ENCODE measurements at places on chromosomes 7 and 10. TPM values are rescaled to one million over a fixed set of nuclear protein-coding genes. Genes with fewer than 3 reads are reported as not detected.

DNA sequence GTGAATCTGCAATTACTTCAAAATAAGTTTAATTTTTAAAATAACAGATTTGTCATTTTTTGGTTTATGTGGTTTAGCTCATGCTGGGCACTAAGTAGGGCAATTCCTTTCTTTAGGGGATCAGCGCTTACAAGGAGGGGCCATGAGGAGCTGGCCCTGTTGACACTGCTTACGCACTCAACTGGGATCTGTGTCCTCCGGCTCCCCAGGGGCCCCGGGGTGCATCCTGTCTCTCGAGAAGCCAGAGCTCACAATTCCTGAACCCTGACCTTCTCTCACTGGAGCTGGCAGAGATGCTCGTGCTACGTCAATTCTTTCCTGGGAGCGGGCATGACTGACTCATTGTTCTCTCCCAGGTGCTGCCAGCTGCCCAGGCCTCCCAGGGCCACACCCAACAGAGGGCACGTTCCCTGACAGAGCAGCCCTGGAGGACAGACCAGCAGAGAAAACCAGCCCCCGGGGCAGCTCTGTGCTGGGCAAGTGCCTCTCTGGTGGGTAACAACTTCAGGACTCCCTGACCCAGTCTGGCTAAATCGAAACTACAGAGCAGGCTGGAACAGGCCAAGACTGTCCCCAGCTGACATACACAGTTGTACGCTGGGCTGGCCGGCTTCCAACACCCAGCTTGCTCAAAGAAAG, 36.8 kb downstream of the CTBP2 start:
- no peak for DNase-seq

GRCh38 chr7:1993031-1993695, 239.6 kb downstream of the MAD1L1 start:
- no peak for DNase-seq

DNA sequence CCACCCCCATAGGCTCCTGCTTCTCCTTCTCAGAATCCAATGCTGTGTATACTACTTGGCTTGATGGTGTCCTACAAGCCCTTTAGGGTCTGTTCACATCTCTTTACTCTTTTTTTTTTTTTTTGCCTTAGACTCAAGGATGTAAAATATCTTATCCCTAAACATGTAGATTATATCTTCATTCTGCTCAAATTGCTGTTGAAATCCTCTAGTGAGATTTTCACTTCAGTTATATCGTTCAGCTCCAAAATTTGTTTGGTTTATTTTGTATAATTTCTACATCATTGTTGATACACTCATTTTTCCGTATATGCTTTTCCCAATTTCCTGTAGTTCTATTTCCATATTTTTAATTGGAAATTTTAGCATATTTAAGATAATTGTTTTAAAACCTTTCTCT, 1.8 kb upstream of the AKR1C3 start:
- DNase-seq, result no peak

GRCh38 chr10:124035928-124036558, 57.4 kb downstream of the CHST15 start:
- no peak for DNase-seq

GRCh38 chr7:79182283-79182682, 271.2 kb downstream of the MAGI2 start:
- DNase-seq, result no peak

DNA sequence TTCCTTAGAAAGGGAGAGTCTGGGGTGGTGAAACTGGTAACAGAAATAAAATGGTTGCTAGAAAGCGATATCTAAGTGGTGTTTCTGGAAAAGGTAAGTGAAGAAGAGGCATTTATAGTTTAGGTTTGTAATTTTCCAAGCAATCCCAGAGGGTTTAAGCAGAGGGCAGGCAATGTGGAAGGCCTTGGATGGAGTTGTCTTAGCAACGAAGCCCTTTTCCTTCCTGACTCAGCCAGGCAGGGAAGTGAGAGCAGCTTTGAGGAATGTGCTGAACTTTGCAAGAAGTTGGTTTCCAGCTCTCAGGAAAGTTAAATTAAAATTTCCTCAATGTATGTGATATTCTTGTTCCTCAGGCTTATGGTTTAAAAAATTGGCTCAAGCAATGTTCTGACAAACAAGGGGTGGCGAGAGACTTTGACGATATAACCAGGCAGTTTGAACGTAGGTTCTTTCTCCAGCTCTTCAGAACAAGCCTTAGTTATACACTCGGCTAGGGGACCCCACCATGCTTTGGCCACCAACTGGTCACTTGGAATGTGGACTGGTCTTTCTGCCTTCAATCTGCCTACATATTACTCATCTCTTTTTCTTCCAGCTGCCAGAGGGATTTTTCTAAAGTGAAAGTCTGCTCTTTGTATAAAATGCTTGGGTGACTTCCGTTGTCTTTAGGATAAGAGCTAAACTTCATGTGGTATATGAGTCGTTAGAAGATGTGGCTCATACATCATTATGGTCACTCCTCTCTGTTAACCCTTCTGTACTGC, 66.9 kb upstream of the SLC25A13 start:
- DNase-seq, result no peak

GRCh38 chr7:47573758-47574481, 8.0 kb downstream of the TNS3 start:
- no peak for DNase-seq

GRCh38 chr10:75597773-75598440, 166.5 kb downstream of the LRMDA start:
- no peak for DNase-seq

DNA sequence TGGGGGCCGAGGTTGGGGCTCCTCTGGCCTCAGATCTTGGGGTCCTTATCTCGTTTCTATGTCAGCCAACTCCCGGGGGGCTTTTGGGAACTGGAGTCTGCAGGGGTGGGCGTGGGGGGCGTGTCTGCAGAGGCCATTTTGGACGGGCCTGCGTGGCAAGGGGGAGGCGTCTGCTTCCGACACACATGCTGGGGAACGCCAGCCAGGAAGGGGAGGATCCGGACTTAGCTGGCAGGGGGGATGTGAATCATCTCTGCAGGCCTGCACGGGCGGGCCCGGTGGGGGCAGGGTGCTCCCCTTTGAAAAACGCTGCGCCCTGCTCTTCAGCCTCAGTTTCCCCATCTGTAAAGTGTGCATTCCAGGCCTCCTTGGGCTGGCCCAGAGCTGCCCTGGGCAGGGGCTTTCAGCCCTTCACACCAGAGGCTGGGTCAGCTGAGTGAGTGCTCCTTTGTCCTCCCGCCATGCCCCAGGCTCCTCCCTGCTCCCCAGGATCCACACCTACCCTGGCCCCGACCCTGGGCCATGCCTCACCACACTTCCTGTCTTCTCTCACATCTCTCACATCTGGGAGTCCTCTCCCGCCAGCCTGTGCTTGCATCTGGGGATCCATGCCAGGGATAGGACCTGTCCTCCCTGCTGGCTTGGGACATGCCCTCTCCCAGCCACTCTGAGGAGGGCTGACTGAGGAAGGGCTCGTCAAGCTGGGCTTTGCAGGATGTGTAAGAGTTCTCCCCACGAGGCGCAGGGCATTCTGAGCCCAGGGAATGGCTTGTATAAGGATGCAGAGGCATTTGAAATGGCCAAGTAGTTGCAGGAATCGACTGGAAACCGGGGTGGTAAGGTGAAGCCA, 172.6 kb upstream of the TNRC18 start:
- no peak for DNase-seq

DNA sequence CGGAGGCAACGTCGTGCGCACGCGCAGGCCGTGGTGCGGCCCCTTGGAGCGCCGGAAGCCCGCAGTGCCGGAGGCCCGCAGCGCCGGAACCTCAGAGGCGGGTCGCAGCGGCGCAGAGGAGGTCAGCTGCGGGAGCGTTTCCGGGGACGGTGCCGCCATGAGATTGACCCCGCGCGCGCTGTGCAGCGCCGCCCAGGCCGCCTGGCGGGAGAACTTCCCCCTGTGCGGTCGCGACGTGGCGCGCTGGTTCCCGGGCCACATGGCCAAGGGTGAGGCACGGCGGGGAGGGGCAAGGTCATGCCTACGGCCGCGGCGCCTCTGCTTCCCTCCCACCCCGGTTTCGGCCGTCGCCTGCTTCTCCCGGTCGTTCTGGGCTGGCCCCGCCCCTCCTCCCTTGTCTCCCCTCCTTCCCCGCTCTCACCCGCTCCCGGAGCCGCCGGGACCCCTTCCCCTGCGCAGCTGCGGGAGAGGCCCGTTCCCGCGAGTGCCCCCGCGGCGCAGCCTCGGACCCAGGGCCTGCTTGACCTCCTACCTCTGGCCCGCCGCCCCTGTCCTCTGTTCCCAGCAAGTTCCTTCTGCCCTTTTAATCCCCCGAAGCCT, at the start of gene MTG1:
Gene MTG1, plus strand, starts transcription at position 94 of the 600 bp plus-strand sequence. Its CDS starts 64 bp downstream, at position 158.
- peak; percentile 99 for DNase-seq

DNA sequence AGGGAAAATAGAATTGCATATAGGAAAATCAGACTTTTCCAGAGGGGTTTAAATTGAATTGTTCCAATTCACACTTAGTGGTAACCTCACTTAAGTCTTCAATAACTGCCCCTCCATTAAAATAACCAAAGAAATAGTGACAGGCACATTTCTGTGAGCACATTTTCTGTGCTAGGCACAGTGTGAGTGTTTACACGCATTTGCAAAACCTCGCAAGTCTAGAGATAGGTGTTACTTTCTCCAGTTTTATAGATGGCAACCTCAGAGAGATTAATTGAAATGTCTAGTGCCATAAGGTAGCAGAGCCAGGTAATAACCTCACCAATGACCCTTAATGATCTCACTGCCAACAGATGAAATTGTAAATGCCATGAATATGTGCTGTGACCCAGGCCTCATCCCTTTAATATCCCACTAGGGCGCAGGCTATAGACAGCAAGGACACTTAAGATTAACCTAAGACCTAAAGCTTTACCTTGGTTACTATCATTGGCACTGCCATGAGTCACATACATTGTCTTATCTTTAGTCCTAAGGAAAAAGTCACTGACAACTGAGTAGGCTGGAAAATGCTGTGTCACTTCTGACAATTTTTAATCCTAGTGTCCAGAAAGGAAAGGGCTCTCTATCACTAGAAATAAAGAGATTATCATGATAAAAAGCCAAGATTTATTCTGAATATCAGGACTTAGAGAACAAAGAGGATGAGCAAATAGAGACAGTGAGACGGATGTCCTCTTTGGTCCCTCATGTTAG, 187.8 kb downstream of the PPP1R17 start:
- DNase-seq, result no peak

GRCh38 chr7:41277561-41277960, 425.3 kb downstream of the INHBA start:
- no peak for DNase-seq

DNA sequence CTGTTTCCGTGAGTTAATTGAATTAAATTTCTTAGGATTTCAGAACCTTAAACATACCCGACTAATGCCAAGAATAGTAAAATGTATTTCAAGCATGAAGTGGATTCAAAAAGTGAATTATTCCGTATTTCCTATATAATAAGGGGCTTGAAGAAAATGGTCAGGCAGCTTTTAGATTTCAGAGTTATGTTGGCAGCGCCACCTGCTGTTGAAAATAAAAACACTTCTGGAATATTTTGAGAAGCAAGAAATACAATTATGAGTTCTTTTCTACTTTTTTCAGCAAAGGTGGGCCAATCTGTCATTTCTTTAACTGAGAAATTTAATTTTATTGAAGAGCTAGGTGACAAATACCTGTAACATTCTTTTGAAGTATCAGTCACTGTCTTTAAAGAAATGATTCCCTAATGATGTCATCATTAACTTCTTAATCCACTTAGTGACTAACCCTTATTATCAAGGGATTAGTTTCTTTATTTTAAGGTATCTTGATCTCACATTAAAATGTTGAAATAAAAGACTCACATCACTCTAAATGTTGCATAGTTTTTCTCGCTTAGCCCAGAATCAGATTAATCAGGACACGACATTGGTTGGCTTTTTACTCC, 36.6 kb upstream of the AGR3 start:
- no peak for DNase-seq

GRCh38 chr10:93815304-93816096, 57.8 kb downstream of the LGI1 start:
- DNase-seq, result no peak

DNA sequence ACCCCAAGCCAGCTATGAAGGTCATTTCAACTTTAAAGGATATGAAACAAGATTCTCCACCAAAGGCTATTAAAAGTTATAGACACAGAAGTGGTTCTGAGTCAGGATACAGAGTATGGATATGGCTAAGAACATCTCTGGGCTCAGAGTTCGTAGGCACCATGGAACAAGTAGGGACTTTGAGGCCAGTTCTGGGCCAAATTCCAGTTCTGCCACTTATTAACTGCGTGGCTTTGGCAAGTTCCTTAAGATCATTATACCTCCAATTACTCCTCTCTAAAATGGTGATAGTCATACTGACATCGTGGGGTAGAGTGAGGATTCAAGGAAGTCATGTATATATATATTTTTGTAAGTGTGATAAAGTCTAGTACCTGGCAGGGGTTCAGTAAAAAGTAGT, 105.8 kb upstream of the NFE2L3 start:
- DNase-seq, result no peak

DNA sequence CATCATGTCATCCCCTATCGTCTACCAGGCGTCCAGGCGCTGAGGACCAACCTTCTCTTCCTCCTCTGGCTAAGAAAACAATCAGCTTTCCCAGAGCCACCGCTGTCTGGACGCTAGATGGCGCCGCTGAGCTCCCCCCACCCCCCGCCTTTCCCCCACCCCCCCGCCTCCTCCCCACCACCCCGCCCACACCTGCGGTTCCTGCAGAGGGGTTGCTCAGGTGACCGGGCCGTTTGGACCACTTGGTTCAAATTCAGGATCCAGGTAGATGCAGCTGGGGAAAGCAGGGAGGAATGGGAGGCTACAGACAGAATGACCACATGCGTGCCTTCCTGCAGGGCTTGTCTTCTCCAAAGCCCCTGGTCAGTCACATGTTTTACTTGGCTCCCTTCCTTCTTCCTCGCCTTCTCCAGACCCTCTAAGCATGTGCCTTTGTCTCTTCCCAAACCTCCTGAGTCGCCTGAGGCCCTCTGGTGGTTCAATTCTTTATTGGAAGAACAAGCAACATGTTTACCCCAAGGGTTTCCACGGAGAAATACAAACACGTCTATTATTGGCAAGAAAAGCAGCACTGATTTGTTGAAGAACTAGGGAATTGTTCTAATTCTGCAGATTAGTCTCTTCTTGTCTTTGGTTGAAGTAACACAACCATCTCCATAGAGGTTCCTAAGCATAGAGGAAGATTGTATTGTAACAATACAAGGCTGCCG, 24.7 kb downstream of the AOC1 start:
- no peak for DNase-seq

GRCh38 chr10:103659674-103660363, 166.3 kb downstream of the NEURL1 start:
- no peak for DNase-seq

GRCh38 chr10:106506526-106507283, 657.8 kb downstream of the SORCS1 start:
- DNase-seq, result no peak

The HABP2 gene
- total RNA-seq, result not detected

The CTTNBP2 gene
- 6.1 TPM for total RNA-seq

The POP7 gene
- total RNA-seq, result 25.9 TPM

The BLNK gene
- total RNA-seq, result 4.7 TPM

The ELFN1 gene
- 3.7 TPM for total RNA-seq

The EPO gene
- total RNA-seq, result not detected
